ENCODE measurements at places on chromosomes 12 and 14.
A peak's percentile ranks its signal among the peaks of the same experiment; 100 is the strongest.

- no peak for DNase-seq
Observed at GRCh38 chr12:2629051-2629450, 165.7 kb upstream of the FKBP4 start.

GRCh38 chr12:54019924-54020590 lies 8.2 kb upstream of the HOXC6 start:
- DNase-seq, result no peak

DNA sequence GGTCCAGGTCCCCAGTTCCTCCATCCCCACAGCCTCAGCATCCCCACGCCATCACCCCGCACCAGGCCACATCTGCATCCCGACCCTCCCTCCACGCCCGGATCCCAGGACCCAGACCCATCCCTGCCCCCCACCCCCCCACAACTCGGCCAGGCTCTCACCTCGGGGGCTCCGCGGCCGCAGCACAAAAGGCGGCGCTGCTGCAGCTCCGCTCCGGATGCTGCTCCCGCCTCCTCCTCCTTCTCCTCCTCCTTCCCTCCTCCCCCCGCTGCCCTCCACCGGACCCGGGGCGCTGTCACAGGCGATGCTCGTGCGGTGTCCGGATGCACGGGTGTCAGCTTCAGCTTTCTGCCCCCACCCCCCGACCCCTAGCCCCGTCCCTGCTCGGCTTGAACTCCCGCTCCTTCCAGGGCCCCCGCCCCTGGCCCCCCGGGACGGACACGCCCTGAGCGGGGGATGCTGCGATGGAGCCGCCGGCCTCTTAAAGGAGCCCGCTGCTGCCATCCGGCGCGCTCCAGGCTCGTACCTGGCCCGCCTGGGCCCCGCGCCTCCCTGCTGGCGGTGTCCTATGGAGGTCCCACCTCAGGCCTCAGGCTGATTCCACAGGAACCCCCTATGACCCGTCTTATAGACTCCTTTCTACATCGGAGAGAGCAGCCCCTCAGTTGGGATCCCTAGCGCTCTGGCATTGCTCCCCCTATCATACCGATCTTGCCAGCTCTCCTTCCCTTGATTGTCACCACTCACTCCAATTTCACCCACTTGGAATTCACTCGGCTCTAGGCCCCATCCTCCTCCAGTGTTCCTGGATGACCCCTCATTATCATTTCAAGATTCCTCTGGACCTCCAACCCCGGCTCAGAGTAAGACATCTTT lies at the start of gene MAP3K12:
MAP3K12 (minus strand) TSS at position 193 of the 876 bp plus-strand sequence. CDS start 12,067 bp downstream, outside the sequence.
- peak; percentile 40 for DNase-seq

DNA sequence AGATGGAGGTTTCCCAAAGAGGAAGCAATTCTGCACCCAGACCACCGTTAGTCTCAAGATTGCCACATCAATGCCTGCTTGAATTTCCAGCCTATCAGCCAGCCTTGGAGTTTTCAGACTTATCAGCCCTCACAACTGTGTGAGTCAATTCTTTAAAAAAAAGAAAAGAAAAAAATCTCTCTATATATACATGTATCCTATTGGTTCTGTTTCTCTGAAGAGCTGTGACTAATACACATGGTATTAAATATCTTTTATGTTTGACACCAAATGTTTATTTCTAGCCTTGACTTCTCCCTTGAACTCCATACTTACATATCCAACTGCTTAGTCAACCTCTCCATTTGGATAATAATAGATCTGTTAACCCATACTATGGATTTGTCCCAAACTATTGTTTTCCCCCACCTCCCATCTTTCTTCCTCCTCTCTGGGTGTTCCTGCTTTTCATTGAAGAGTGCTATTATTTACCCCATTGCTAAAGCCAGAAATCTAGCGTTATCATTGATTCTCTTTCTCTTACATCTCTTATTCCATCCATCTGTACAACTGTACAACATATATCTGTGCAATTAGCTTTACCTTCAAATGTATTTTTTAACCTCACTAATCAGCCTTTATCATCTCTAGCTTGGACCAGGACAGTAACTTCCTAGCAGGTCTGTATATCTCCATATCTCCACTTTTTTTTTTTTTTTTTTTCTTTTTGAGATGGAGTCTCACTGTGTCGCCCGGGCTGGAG lies 22.7 kb upstream of the EID3 start:
- no peak for DNase-seq

GRCh38 chr12:78864870-78865463 lies 393 bp downstream of the SYT1 start:
- DNase-seq, result no peak

- no peak for DNase-seq
Observed at GRCh38 chr12:64825143-64826021, 935 bp downstream of the TBC1D30 start.

DNA sequence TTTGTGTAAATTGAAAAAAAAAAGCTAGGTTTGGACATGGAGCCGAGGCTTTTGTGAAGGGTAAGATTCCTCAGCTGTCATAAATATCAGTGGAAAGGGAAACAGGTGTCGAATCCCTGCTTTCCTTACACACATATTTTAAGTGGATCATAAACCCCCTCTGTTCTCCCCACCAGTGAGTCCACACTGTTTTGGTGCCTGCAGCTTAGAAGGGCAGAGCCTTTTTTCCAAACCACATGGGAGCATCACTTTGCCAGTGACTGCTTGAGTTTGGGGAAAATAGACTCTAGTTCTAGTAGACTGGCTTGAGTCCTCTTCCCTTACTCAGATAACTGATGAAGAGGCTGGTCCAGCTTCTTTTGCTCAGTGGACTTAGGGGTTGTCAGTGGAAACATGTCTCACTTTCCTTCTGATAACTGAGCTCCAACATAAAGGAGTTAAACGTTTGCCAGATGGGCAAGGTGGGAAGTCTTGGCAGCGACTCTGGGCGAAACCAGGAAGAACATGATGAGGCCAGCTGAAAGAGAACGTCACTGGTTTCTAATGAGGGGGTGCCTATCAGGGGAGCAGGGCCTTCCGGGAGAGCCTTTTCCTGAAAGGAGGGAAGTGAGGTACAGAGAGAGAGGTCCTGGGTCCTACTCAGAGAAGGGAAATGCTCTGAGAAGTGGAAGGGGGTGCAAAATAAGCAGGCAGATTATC lies 168.1 kb upstream of the PARP11 start:
- no peak for DNase-seq

DNA sequence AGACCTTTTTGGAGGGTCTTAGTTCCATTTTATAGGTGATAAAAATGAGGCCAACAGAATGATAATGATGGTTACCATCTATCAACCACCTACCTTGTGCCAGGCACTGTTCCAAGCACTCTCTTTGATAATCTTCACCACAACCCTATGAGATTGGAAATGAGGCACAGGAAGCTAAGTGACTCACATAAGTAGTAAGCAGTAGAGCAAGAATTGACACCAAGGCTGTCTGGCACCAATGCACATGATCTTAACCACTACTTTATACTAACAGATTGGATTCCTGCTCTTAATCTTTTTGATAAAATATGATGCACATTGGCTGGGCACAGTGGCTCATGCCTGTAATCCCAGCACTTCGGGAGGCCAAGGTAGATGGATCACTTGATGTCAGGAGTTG lies 91.4 kb downstream of the DRAM1 start:
- no peak for DNase-seq

DNA sequence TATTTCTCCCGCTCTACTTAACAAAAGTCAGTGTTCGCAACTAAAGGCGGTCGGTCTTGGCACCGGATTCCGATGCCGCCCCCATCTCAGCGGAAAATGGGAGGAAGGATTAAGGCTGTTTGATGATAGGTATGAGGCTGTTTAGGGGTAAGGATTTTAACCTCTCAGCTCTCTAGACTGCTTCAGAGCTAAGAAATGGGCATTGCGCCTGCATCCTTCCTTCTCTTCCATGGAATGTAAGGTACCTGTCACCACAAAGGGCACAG lies 1.4 kb downstream of the COCH start:
- DNase-seq, result no peak

GRCh38 chr12:3869865-3870264 lies 3.3 kb downstream of the PARP11 start:
- no peak for DNase-seq

DNA sequence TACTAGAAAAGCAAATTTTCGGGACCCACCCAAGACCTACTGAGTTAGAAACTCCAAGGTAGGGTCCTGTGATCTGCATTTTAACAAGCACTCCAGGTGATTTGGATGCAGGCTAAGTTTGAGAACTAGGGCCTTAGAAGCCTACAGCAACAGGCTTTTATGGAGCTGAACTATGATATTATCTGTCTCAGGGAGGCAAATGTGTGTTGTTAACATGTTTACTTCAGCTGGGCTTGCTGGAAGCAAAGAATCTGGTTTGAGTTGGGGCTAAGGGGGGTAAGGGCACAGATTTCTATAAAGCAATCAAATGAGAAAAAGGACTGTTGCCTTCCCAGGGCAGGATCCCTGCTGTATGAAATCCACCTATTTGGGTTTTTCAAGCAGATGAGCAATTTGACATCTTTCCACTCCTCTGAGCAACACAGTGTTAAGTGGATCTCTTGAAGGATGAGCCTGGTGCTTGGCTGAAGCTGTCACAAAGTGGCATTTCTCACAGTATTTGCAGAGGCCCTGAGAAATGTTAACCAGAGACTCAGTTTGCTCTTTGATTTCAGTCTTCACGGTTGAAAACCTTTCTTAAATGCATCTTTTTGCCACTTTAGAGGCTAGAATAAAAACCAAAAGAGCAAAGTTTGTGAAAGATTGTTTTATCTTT lies 36.2 kb upstream of the SOCS2 start:
- DNase-seq, result no peak

DNA sequence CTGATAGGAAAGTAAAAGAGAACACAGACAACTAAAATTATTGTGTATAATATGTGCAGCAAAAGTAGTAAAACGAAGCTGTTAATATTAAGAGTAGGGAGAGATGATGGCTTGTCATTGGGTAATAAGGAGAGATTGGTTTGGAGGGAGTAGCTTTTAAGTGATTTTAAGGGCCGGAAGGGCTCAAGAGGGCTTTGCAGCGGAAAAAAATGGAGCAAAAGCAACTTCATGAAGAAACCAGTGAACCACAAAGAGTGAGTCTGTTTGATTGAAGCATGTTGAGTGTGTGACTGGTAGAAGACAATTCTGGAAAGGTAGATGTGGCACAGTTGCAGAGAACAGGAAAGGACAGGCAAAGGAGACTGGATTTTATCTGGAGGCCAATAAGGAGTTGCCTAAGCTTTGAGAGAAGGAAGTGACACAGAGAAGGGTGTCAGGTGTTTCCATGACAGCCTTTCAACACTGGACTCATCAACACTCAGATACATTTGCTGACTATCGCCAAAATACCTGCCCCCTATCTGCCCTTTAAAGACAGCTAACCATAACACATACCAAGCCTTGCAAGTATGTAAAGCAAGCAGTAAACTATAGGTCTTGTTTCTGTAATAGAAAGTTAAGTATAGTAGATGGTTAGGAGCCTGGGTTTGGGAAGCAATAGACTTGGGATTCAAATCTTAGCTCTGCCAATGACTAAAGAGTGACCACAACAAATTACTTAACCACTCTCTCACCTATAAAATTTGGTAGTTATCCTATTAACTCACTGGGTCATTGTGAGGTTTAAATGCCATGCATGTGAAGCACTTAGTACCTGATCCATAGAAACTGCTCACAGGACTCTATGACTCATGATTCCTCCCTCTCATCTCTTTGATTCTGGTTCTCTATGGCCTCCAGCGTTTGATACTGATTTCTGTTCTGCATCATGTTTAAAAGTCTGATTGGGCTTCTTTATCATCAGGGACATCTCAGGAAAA lies 117.3 kb upstream of the LMNTD1 start:
- no peak for DNase-seq

GRCh38 chr14:101465795-101466448 lies 95.4 kb upstream of the DIO3 start:
- no peak for DNase-seq

DNA sequence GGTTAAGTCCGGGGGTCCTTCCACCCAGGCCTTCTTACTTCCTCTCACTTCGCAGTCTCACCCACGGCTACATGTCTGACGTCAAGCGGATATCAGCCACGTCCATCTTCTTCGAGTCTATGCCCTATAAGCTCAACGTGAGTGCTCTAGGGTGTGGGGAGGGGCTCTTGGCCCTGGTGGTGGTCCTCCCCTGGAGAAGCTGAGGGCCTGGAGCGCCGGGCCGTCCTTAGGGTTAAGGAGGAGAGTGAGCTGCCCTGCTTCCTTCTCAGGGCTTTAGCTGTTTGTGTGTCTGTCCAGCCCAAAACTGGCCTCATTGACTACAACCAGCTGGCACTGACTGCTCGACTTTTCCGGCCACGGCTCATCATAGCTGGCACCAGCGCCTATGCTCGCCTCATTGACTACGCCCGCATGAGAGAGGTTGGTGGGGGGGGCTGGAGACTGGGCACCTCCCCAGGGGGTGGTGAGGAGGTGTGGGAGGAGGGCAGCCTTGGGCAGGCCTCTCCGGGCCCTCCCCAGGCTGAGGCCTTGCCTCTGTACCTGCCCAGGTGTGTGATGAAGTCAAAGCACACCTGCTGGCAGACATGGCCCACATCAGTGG lies 2.7 kb downstream of the SHMT2 start:
- DNase-seq, result no peak

- no peak for DNase-seq
Observed at GRCh38 chr12:4014858-4015224, 141.6 kb upstream of the PARP11 start.

DNA sequence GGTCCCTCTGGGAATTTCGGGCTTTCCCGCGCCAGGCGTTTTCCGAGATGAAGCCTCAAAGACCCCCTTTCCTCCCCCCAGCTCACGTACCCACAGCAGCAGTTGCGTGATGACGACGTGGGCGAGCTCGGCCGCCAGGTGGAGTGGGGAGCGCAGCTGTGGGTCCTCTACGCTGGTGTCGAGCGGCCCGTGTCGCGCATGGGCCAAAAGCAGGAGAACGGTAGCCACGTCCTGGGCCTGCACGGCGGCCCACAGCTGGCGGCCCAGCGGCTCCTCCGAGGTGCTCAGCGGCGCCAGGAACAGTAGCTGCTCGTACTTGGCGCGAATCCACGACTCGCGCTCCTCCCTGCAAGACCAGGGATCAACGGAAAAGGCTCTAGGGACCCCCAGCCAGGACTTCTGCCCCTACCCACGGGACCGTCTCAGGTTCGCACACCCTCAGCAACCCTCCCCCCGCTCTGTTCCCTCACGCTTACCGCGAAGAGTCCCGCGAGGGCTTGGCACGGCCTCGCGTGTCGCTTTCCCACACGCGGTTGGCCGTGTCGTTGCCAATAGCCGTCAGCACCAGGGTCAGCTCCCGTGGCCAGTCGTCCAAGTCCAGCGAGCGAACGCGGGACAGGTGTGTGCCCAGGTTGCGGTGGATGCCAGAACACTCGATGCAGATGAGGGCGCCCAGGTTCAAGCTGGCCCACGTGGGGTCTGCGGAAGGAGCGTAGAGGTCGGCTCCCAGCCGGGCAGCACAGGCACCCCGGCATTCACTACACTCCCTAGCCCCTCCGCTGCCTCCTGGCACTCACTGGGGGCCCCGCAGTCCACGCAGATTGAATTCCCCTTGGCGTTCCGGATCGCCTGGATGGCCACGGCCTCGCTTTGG lies 11.4 kb downstream of the AGAP2 start:
- DNase-seq, result no peak

GRCh38 chr12:96211988-96212387 lies 17.8 kb downstream of the ELK3 start:
- no peak for DNase-seq

DNA sequence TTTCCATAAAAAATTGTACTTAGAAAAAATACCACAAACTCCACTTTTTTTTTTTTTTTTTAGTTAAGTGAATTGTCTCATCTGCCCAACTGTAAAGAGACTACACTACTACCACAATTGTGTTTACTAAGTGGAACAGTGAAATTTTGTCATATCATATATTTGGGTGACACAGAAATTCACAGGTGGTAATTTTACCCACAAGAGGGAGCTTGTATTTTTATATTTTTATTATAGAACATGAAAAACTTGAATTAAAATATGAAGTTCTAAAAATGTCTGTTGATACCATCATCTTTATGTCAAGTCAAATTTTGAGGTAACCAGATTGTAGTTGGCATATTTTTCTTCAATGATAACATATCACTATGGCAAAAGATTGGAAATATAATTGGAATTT lies 329.4 kb upstream of the SOX5 start:
- DNase-seq, result no peak

Measured in stimulated activated CD8-positive, alpha-beta memory T cell treated with anti-CD3 and anti-CD28 coated beads, Interleukin-2, amount 100 ng/mL, for 1 hour (primary cell).